ENCODE measurements at places on chromosomes 3 and 15.

DNA sequence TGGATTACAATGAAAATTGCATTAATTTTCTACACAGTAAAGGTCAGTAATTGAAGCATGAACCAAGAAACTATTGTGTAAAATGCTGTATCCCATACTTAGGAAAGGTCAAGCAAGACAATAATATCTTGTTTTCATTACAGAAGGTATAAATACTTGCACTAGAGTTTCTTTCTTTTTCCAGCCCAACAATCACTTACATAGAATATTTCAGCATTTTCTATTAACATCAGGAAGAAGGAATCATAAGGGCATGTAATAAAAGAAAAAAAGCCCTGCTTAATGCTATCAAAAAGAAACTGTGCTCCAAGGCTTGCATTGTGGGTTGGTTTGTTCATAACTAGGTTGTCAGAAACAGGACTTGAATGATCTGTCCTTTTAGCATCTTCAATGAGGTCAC is 215.1 kb downstream of the MCTP2 start:
- DNase-seq, result no peak

GRCh38 chr15:79378394-79379109 is 53.6 kb upstream of the MINAR1 start:
- no peak for DNase-seq

DNA sequence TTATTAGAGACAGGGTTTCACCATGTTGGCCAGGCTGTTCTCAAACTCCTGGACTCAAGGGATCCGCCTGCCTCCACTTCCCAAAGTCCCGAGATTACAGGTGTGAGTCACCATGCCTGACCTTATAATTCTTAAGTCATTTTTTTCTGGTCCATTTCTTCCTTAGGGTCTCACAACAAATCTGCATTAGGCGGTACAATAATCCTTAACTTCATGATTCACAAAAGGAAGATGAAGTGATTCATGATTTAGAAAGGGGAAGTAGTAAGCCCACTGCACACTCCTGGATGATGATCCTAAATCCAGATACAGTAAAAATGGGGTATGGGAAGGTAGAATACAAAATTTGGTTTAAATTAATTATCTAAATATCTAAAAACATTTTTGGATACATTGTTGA is 45.0 kb upstream of the TKT start:
- DNase-seq, result no peak

GRCh38 chr15:81274931-81275707 is 48.8 kb downstream of the STARD5 start:
- peak; percentile 61 for DNase-seq

DNA sequence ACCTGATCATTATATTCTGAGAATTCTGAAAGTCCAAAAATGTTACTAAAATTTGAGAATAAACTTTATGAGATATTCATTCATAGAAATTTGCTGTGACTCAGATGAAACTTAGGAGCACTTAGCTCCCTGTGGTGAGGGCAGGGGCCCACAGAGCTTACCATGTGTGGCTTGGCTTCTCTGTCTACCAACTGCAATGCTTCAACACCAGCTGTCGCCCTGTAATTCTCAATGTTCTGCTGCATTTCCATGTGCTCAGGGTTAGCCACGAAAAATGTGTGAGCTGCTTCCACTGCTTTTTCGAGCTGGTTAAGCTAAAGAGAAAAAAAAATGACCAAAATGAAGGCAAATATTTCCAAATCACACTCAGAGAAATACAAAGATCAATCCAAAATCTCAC is 125.6 kb downstream of the P3H2 start:
- DNase-seq, result no peak

- no peak for DNase-seq
Observed at GRCh38 chr3:64063207-64063982, 40.1 kb upstream of the PSMD6 start.

- DNase-seq, result peak; percentile 74
Observed at GRCh38 chr3:126474498-126475412, 936 bp downstream of the ZXDC start.

DNA sequence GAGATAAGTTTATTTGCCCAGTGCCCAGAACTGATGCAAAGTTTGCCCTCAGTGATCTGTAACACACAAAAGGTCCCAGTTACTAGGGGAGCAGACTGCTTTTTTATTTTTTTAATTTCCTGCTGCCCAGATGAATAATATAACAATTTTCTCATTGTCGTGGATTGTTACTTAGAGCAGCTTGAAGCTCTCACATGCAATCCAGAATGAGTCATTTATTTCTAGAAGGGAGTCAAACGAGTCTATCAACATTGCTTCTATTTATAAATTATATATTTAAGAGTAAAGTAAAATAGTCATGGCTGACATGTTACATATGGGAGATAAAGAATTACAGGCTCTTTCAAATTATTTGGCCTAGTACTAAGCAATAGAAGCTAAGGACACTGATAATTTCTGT is 41.3 kb downstream of the MEIS2 start:
- DNase-seq, result no peak

DNA sequence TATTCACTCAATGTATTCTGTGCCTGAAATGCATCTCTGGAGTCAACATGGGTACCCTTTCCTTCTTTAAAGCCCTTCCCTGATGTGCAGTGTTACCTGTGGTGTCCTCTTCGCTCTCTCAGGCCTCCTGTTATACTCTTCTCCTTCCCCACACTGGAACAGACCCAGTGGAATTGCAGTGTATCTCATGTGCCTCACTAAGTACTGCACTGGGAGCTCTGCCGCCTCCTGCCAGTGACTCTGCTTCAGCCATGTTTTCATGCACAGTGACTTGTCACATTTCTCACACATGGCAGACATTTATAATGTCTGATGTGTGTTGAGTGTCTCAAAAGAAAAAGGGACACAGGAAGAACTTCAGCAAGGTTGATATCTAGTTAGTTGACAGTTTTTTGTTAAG is 191.0 kb downstream of the KLHL25 start:
- DNase-seq, result no peak

DNA sequence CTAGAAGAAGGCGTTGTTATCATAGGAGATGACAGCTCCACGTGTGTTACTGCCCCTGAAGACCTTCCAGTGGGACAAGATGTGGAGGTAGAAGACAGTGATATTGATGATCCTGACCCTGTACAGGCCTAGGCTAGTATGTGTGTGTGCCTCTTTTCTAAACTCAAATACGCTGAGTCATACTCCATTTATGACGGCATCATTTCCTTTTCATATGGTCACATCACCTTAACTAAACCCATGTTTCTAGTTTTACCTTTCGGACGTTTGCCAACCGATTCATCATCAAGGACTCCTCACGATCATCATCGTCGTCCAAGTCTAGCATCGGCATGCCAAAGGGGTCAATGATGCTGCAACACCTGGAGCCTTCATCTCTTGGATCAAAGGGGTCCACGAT is 149.0 kb downstream of the CBLB start:
- no peak for DNase-seq

GRCh38 chr3:188670446-188670845 is 501.3 kb upstream of the TPRG1 start:
- no peak for DNase-seq

GRCh38 chr3:165753560-165753959 is 83.7 kb downstream of the BCHE start:
- DNase-seq, result no peak

- no peak for DNase-seq
Observed at GRCh38 chr3:183946037-183946436, 61.4 kb upstream of the PARL start.

- DNase-seq, result no peak
Observed at GRCh38 chr15:33154351-33155166, 40.0 kb downstream of the FMN1 start.

DNA sequence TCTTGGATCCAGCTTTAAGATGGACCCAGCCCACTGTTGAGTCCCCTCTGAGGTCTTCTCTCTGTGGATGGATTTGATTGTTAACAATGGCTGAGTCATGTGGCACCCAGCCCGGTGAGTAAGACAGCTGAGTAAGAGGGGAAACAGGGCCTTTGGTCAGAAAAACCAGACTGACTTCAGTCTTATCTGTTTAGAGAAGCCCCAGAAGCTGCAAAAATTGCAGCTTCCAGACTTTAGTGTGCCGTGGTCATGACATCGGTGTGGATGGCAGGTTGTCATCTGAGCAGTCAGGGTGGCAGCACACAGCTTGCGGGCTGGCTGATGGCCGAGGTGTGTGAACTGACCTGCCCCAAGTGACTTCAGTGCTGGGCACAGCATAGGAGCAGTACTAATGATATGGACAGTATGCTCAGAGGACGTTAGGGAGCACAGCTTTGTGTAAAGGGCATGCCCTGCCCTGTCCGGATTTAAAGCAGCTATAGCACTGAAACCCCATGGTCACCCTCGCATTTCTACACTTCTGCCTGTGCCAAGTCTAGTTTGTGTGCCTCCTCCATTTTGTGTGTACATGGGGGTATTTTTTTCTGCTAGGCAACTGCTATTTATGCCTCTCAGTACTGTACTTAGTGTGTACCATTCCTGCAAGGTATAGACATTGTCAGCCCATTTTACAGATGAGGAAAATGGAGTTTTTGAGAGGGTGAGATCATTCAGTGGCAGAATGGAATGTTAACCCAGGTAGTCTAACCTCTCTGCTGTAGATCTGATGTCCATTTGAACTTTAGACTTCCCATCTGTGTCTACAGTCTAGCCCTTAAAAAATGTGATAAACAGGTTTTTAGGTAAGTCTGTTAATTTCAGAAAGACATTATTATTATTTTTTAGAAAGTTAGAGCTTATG is 44.4 kb downstream of the FLNB start:
- DNase-seq, result peak; percentile 71

GRCh38 chr3:10391391-10391790 is 70.5 kb upstream of the SEC13 start:
- no peak for DNase-seq

DNA sequence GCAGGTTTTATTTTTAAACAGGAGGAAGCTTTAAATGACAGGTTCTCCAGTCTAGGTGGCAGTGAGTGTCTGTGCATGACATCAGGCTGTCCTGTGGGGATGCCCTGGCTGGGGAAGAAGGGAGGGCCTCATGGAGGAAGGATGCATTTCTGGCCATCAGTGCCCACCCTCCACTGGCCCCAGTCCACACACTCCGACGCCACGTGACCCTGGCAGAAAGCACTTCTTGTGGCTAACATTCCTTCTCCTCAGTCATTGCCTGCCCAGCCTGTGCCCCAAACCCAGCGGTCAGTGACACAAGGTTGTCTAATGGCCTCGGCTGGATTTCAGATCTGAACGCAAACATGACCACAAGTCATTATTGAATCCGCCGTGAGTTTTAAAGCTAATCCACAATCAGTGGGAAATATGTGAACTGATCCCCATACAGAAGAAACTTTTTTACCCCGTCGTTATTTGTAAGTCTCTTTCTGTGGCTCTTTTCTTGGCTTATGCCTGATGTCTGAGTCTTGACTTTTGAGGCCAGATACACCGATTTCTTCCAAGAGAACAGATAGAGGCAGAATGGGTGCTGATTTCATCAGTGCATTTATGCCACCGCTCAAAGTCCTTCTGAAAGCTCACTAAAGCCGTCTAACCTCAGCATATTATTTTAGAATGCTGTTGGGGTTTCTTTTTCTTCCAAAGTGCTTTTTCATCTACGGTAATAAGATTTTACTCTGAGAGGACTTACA is 17.3 kb upstream of the LRRK1 start:
- DNase-seq, result no peak

DNA sequence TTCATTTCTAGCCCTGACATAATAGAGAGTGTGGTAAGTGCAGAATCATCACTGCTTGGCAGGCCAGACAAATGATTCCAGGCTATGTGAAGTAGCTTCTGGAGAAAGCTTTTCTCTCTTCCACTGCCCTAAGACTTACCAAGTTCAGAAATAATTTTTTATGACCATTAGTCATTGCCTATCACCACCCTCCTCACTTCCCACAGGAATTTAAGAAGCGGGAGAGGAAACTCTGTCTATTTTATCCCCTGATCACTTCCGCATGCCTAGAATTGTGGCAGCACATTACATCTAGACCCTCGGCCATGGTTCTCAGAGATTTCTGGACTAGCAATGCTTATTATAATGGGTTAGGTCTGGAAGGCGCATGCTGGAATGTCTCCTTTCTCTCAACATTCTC is 397.8 kb upstream of the NR2F2 start:
- no peak for DNase-seq

DNA sequence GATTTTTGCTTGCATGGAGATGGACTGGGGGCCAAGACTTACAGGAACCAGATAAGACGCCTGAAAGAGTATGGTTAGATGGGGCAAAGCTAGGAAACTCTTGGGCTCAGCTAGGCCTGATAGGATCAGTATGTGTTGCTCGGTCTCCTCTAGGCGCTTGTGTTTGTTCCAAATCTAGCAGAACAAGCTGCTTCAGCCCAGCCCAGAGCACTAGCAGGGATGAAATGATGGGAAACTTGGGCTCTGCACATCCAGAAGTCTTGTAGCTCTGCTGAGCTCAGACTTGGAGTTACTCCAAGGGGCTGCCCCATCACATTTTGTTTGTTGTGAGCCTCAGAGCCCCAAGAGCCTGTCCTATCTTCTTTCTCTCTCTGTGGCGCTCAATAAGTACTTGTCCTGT is 34.7 kb downstream of the FOXL2 start:
- no peak for DNase-seq

GRCh38 chr3:37032961-37033360 is 39.6 kb downstream of the MLH1 start:
- DNase-seq, result no peak

GRCh38 chr3:160545504-160545871 is 19.9 kb downstream of the KPNA4 start:
- no peak for DNase-seq

GRCh38 chr3:73549051-73549600 is 75.6 kb downstream of the PDZRN3 start:
- no peak for DNase-seq

- no peak for DNase-seq
Observed at GRCh38 chr3:16728770-16729745, 123.8 kb upstream of the DAZL start.

- DNase-seq, result no peak
Observed at GRCh38 chr15:42110367-42110766, 16.0 kb upstream of the PLA2G4D start.

GRCh38 chr3:122167630-122168029 is 15.8 kb upstream of the CASR start:
- no peak for DNase-seq

- no peak for DNase-seq
Observed at GRCh38 chr15:51709031-51709430, 27.7 kb downstream of the SCG3 start.

DNA sequence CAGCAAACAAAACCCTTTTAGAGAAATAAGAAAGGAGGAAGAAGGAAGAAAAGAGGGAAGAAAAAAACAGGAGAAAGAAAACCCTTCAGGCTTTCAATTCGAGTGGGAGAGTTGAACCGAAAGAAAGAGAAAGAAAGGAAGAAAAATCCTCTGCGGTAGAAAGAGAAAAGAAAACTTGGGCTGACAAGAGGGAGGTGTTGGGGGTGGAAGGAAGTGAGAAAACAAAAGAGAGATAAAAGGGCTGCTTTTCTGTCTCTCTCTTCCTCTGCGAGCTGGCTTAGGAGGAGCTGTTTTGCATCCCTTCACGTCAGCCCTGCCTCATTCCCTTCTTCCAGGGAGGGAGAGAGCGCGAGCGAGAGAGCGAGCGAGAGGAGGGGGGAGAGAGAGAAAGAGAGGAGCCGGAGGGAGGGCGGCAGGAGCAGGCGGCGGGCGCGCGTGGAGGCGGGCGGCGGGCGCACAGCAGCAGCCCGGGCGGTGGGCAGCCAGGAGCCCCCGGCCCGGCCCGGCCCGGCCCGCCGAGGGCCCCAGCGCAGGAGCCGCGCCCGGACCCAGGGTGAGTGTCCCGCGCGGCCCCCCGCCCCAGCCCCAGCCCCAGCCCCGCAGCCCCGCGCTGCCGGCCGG is at the start of gene ZNF710:
Gene ZNF710 (plus strand): TSS at position 263 of the 621 bp plus-strand sequence. CDS start 65,814 bp downstream, outside the sequence.
- no peak for DNase-seq

GRCh38 chr3:136135039-136135802 is 60.9 kb downstream of the MSL2 start:
- no peak for DNase-seq

Measured in stimulated activated effector memory CD8-positive, alpha-beta T cell treated with anti-CD3 and anti-CD28 coated beads, Interleukin-12 subunit alpha, Interleukin-12 subunit beta, amount 100 ng/mL, for 72 hours (primary cell).